ENCODE measurements at places on chromosomes 11 and 22. TPM values are rescaled to one million over a fixed set of nuclear protein-coding genes. Genes with fewer than 3 reads are reported as not detected.

DNA sequence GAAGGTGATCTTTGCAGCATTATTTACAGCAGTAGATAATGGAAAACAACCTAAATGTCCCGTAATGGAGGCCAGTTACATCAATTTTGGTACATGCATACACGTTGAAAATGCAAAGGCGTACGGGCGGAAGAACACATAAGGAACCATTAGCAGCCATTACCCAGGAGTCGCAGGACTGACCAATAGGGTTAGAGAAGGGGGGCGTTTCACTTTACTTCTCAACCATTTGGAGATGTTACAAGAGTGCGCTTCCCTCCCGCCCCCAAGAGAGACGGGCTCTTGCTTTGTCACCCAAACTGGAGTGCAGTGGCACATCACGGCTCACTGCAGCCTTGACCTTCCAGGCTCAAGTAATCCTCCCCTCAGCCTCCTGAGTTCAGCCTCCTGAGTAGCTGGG is 52.8 kb upstream of the SLC35C1 start:
- DNase-seq = no peak

- no peak for DNase-seq
Measured at GRCh38 chr11:58164990-58165389, 23.9 kb upstream of the OR9Q2 start.

- DNase-seq = peak; percentile 34
Measured at GRCh38 chr11:2883979-2884815, 1.4 kb downstream of the CDKN1C start.

DNA sequence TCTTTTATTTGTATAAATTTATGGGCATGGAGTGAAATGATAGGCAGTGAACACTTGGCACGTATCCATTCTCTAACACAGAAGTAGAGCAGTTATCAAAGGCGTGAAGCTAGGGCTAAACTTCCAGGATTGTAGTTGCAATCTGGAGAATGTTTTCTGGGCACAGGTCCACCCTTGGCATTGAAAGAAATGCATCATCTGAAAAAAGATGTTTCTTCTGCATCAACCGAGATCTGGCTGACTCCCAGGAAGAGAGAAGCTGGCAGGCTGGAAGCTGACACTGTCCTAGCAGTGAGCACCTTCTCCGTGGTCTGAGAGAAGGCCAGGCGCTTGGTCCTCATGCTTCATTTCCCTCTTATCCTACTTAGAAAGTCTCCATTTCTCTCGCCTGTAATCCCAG is 600.0 kb downstream of the BRD1 start:
- no peak for DNase-seq

DNA sequence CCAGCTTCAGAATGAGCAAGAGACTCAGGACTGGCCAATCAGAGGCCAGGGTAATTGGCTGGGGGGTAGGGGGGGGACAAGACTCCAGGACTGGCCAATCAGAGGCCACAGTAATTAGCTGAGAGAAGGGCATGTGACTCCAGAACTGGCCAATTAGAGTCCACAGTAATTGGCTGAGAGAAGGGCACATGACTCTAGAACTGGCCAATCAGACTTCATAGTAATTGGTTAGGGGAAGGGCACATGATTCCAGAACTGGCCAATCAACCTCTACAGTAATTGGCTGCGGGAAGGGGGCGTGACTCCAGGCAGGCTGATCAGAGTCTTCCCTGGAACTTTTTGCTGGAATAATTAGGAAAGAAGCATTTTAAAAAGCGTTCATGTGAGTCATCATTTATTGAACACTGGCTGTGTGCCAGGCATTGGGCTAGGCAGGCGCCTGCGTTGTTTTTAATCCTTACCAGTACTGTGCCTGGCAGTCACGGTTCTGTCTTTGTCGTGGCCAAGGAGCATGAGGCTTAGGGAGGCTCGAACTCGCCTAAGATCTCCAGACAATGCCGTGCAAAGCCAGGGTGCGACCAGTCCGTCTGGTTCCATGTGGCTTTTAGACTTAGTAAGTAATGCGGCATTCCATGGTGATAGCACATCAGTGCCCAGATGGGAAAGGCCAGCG is 508.1 kb downstream of the TBC1D22A start:
- DNase-seq = peak; percentile 23

ACTN3 gene
- not detected for total RNA-seq

GGT1 gene
- total RNA-seq = 3.8 TPM

ENTHD1 gene
- total RNA-seq = 41.5 TPM

- no peak for DNase-seq
Measured at GRCh38 chr11:17634776-17635550, 84.4 kb upstream of the MYOD1 start.

GRCh38 chr11:75667831-75668450 is 897 bp downstream of the MAP6 start:
- DNase-seq = no peak

DNA sequence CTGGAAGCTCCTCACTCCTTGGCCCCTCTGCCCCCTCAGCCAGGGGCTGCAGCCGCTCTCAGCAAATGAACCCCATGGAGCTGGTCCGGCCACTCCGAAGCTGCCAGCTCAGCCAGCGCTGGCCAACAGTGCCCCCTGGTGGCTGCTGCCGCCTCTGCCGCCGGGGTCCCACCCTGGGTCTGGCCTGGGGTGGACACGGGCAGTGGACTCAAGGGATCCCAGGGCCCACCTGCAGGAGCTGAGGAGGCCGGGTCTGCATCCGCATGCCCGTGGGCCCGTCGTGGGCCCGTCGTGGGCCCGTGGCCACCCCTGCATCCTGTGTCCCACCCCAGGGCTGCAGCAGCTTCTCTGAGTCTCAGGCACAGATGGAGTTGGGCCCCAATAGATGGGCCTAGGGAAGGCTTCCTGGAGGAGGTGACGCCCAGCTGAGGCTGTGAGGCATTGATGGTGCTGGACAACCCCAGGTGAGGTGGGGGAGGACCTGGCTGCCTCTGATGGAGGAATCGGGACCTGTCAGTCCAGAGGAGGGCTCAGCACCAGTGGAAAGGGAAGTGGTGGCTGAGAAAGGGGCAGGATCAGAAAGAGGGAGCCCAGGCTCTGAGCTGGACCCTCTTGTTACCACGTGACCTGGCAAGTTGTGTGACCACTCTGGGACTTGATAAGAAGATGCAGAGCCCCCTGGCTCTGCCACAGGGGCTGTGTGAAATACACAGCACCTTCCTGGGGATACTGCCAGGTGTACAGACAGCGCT is 522.3 kb downstream of the BRD1 start:
- DNase-seq = peak; percentile 66

- peak; percentile 63 for DNase-seq
Measured at GRCh38 chr11:100932474-100933100, 197.0 kb downstream of the PGR start.

- DNase-seq = no peak
Measured at GRCh38 chr11:1358286-1358685, 31.4 kb upstream of the BRSK2 start.

C11orf87 gene
- total RNA-seq = not detected

FLRT1 gene
- total RNA-seq = not detected

DNA sequence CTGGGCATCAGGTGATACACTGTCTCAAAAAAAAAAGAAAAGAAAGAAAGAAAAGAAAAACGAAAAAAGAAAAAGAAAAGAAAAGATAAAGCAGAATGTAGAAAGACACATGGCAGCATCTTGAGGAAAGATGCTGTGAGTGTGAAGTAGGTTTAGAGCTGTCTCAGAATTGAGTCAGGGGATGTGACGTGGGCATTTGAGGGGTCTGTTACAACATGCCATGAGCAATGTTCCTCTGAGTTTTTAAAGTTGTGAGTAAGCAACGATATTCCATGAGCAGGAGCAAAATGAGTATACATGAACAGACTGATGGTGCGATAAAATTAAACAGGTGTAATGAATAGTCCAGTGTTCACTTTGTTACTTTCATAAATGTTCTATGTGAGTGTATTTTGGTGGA is 11.3 kb upstream of the QSER1 start:
- no peak for DNase-seq

DNA sequence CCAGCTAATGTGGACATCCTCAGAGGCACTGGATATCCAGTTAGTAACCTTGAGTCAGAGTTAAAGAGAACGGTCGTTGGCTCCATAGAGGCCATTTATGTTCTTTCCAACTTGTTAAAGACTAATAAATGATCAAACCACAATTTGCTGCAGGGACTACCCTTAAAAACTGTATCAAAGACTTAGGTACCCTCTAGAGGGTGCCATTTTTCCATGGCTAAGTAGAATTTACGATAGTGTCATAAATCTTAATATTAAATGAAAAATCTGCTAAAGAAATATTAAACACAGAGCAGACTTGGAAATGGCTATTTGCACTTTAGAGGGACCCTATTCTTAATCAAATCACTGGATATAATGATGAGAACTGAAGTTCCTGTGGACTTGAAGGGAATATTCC is 685.2 kb upstream of the CHORDC1 start:
- no peak for DNase-seq

GRAMD1B gene
- total RNA-seq = 721 TPM

- peak; percentile 51 for DNase-seq
Measured at GRCh38 chr11:27209562-27210005, 153.4 kb downstream of the CCDC34 start.

DNA sequence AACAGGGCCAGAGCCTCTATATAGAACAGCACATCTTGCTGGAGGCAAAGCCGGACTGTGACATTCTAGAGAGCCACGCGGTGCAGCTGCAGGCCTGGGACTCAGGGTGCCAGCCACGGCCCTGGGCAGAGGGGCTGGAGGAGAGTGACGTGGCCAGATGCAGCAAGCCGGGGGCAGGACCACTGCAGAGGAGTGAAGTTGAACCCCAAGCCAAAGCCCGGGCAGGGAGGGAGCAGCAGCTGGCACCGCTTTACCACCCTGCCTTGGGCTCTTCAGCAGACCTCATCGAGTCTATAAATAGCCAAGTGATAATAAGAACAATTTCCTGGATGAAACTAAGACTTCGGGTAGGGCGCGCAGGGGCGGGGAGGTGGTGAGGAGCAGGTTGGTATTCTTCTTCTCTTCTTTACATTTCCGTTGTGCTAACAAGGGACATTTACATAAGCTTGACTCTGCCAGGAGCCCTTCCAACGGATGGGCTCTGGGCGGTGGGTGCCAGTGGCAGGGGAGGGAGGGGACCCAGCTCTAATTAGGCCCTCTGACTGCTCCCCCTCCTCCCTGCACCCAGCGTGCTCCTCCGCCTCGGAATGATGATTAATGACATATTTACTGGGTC is 110.2 kb downstream of the ST3GAL4 start:
- no peak for DNase-seq

FIBIN gene
- not detected for total RNA-seq

DCHS1 gene
- total RNA-seq = 0.19 TPM

FKBP2 gene
- 107 TPM for total RNA-seq

TSG101 gene
- total RNA-seq = 161 TPM

GRCh38 chr11:57477507-57478189 is 17.3 kb downstream of the RTN4RL2 start:
- no peak for DNase-seq

- DNase-seq = no peak
Measured at GRCh38 chr11:71988050-71988449, 10.7 kb upstream of the IL18BP start.

DNA sequence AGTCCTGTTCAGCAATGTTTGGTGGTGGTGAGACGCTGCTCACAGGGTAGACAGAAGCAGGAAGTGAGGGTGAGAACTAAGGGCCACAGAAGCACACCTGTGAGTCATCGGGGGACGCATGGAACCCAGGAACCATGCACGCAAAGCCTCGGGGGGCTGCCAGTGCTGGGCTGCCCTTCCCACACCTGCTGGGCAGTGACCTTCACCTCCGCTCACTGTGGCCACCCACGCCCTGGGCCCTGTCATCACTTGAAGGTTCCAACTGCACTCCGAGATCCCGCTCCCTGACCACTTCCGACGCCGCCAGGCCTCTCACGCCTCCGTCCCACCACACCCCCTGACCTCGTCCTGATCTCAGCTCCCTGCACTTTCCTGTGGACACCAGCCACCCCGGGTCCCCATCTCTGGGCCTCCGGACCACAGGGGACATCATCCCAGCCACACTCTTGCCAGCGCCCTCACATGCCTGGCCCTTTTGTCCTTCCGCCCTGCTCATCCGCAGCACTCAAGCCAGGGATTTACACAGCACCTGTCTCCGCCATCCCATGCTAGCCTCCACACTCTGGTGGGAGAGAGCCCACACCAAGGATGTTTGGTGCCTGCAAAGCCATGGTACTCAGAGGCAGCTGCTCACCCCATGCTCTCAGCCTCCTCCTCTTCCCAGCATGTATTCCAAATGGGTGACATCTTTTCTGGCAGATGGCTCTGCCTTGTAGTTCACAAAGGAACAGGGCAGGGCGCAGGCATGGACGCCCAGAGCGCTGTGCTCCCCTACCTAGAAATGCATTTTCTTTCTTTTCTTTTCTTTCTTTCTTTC is 23.1 kb upstream of the ATXN10 start:
- no peak for DNase-seq

DHCR7 gene
- total RNA-seq = 114 TPM

- DNase-seq = no peak
Measured at GRCh38 chr11:39690856-39691255, 1768.6 kb downstream of the LRRC4C start.

GRCh38 chr22:49111085-49111484 is 716.6 kb downstream of the BRD1 start:
- no peak for DNase-seq

- DNase-seq = no peak
Measured at GRCh38 chr11:46272816-46273427, 4.5 kb upstream of the CREB3L1 start.

- DNase-seq = peak; percentile 75
Measured at GRCh38 chr11:2151500-2152257, 9.3 kb downstream of the INS start.

DNA sequence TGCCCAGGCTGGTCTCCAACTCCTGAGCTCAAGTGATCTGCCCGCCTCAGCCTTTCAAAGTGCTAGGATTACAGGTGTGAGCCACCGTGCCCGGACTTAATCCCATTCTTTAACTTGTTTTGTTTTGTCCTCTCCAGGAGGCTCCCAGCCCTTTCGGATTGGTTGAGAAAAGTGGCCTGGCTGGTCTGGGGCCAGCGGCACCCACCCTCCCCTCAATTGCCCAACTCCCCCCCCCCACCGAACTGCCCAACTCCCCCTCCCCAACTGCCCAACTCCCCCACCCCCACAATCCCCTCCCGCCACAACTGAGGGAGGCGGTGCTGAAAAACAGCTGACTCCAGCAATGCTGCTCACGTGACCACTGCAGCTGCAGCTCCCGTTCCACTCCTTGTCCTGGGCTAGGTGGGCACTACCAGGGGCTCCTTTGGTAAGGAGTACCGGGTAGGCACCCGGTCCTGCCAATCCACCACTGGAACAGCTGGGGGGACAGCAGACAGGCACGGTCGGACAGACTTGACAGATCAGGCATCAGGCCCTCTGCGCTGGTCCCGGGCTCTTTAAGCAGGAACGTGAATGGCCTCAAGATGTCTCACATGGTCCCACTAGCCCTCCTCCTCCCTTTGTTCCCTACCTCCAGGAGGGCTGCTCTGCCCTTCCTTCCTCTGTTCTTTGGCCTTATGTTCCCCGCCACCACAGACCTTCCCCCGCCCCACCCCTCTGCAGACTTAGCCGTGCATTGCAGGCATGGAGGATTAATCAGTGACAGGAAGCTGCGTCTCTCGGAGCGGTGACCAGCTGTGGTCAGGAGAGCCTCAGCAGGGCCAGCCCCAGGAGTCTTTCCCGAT is at the start of gene TCN2:
Gene TCN2 (plus strand): TSS at position 720 of the 845 bp plus-strand sequence. CDS start 158 bp downstream, outside the sequence.
- peak; percentile 22 for DNase-seq

DNA sequence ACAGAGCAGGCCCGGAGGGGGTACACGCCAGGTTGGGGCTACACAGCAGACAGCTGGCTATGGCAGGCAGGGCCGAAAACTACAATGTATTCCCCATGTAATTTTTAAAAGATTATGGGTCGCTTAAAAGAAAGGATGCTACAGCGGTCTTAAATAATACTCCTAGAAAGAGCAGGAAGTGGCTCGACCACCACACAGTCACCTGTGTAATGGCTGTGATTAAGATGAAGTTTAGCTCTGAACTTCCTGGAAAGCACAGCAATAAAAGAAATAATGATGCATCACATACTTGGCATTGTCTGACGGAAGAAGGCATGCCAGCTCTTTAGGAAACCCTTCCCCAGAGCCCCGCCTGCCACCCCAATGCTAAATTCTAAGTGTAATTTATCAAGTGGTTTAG is 32.6 kb downstream of the WNT11 start:
- DNase-seq = no peak
